Mesangial cell (primary cell): ENCODE measurements at places on chromosomes 1 and 21. TPM values are rescaled to one million over a fixed set of nuclear protein-coding genes. Genes with fewer than 3 reads are reported as not detected.

The FCRL1 gene
- not detected in 2 replicates for total RNA-seq

The TRPM2 gene
- total RNA-seq, result 1.3 and 2.1 TPM in 2 replicates

The CRYAA gene
- not detected in 2 replicates for total RNA-seq

The NPPB gene
- 7.4 and 17.8 TPM in 2 replicates for total RNA-seq

The MGST3 gene
- total RNA-seq, result 132 and 217 TPM in 2 replicates

The RCSD1 gene
- 0.13 TPM in 1 of 2 replicates, not detected in the other for total RNA-seq

The SHE gene
- under 0.01 TPM in 1 of 2 replicates, not detected in the other for total RNA-seq

The TNNI3K gene
- under 0.01 and 1.1 TPM in 2 replicates for total RNA-seq

The CRP gene
- not detected in 2 replicates for total RNA-seq

The ILDR2 gene
- 1.3 and 4.4 TPM in 2 replicates for total RNA-seq

The FGR gene
- total RNA-seq, result under 0.01 TPM in 1 of 2 replicates, not detected in the other

The PALMD gene
- 0.13 and 0.33 TPM in 2 replicates for total RNA-seq

The CNTN2 gene
- not detected in 2 replicates for total RNA-seq

The MYOG gene
- total RNA-seq, result not detected in 2 replicates

The SLFNL1 gene
- total RNA-seq, result under 0.01 and 0.13 TPM in 2 replicates
